ENCODE measurements at places on chromosomes 1 and 21.

DNA sequence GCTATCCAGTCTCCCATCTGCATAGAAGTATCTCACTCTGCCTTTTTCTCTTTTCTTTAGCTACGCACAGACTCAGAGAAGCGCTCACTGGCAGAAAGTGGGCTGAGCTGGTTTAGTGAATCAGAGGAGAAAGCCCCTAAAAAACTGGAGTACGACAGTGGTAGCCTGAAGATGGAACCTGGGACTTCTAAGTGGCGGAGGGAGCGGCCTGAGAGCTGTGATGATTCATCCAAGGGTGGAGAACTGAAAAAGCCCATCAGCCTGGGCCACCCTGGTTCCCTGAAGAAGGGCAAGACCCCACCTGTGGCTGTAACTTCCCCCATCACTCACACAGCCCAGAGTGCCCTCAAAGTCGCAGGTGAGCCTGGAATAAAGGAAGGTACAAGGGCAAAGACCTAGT, 48.0 kb upstream of the IPO9 start:
- no peak for DNase-seq

DNA sequence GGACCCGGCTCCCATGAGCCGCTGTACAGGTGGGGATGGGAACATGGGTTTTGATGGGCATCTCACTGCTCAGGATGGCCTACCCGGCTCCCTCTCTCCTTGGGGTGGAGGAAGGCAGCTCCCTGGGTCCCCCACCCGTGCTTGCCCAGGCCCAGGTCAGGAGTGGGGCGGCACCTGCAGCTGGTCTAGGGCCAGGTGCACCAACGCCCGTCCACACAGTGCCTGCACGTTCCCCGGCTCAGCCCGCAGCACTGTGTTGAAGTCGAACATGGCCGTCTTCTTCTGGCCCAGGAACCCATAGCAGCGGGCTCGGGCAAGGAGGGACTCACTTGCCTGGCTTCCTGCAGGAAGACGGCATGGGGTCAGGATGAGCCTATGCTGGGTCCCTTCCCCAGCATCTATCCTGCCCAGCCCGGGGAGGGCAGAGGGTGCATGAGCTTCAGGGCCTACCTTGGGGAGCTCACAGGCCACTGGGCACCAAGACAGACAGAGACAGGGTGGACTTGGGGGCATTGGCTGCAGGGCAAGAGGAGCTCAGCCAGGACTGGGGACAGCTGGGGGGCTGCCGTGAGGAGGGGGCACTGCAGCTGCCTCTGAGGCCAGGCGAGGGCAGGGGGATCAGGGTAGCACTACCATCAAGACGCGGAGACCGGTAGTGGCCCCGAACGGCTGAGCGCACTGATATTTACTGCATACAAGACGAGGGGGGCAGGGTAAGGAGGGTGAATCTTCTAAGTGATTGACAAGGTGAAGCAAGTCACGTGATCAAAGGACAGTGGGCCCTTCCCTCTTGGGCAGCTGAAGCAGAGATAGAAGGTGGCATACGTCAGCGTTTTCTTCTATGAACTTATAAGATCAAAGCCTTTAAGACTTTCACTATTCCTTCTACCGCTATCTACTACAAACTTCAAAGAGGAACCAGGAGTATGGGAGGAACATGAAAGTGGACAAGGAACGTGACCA, 17.8 kb downstream of the TTC34 start:
- DNase-seq = no peak

DNA sequence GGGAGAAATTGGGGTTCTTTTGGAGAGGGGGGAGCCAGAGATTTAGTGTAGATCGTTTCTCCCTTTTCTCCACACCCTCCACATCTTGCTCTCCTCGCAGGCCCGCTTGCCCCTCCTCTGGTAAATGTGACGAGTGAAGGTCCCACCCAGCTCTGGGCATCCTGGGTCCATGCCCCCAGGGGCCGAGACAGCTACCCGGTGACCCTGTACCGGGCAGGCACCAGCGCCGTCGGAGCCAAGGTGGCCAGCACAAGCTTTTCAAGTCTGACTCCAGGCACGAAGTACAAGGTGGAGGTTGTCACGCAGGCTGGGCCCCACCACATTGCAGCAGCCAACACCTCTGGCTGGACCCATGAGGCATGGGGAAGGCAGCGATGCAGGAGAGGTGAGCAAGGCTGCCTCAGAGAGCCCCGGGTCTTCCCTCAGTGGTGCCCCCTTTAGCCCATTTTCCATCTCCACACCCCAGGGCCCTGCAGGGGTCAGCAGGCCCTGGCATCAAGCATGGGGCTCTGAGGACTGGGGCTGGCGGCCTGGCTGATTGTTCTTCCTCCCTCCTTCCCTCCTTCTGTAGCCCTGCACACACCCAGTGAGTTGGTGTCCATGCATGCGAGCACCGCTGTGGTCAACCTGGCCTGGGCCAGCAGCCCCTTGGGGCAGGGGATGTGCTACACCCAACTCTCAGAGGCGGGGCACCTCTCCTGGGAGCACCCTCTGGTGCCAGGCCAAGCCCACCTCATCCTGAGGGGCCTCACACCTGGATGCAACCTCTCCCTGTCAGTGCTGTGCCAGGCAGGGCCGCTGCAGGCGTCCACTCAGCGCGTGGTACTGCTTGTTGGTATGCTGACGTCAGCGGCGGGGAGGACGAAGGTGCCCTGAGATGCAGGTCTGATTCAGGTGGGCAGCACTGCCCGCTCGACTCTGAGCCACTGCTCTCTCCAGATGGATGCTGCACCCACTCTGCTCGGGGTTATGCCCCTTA, 16.4 kb upstream of the LGR6 start:
- no peak for DNase-seq

- no peak for DNase-seq
Observed at GRCh38 chr1:91885213-91885715, 687 bp downstream of the TGFBR3 start.

GRCh38 chr1:151501474-151501873, 9.7 kb upstream of the CGN start:
- no peak for DNase-seq

- no peak for DNase-seq
Observed at GRCh38 chr21:42574234-42575027, 60.8 kb downstream of the SLC37A1 start.
